ENCODE measurements at places on chromosomes 1 and 21. TPM values are rescaled to one million over a fixed set of nuclear protein-coding genes. Genes with fewer than 3 reads are reported as not detected.

Gene OVAAL
- total RNA-seq, result not detected

Gene DISP1
- total RNA-seq, result 21.0 TPM

Gene CSF3R
- 5.0 TPM for total RNA-seq

Gene OR10Z1
- total RNA-seq, result not detected

Gene NT5C1A
- 2.2 TPM for total RNA-seq

Gene FCRL3
- total RNA-seq, result not detected

Gene ZNF683
- total RNA-seq, result not detected

Gene HES3
- total RNA-seq, result not detected

Gene HES5
- total RNA-seq, result 16.0 TPM

Gene OR2T33
- not detected for total RNA-seq

Gene SYT11
- 174 TPM for total RNA-seq

Gene RBP7
- not detected for total RNA-seq

Gene RHBDL2
- not detected for total RNA-seq

Gene LMNA
- 30.4 TPM for total RNA-seq

Gene RO60
- total RNA-seq, result 341 TPM

Gene SPATA46
- total RNA-seq, result not detected

Gene SLFNL1
- 4.4 TPM for total RNA-seq

Gene AMY1C
- not detected for total RNA-seq

Gene CD244
- total RNA-seq, result not detected

Gene NBPF4
- not detected for total RNA-seq

Gene AK5
- total RNA-seq, result 31.0 TPM

Gene LENEP
- total RNA-seq, result 2.5 TPM

Gene VSIG8
- total RNA-seq, result 0.31 TPM

Gene MYOM3
- not detected for total RNA-seq

Gene HECTD3
- 29.1 TPM for total RNA-seq

Gene BARHL2
- total RNA-seq, result not detected

Gene HES2
- total RNA-seq, result not detected

Gene ICOSLG
- 0.31 TPM for total RNA-seq

Gene MAPKAPK2
- 11.3 TPM for total RNA-seq

Gene SH2D1B
- total RNA-seq, result not detected

Gene NUDT4B
- total RNA-seq, result 10.3 TPM

Gene SERBP1
- total RNA-seq, result 180 TPM
